ENCODE measurements at places on chromosomes 1 and 21.

GRCh38 chr1:110049801-110050601, 15.6 kb downstream of the STRIP1 start:
- DNase-seq: no peak

- no peak for DNase-seq
These were observed 5.1 kb upstream of the ENAH start for GRCh38 chr1:225658041-225658440.

DNA sequence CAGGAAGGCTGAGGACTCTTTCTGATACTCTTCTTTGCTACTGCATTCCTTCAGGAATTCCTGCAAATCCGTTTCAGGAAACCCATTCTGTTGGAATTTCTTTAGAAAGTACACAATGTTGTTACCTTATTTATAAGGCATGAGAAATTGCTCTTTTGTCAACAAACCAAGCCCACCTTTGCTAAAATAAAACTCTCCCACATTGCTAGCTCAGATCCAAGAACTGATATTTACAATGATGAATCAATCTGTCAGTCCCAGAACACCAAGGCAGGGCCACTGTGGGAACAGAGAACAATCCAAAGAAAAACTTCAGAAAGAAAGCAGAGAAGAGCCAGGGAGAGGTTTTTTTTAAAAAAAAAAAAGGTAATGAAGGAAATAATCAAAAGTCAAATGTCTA, 36.6 kb upstream of the LPAR3 start:
- no peak for DNase-seq

- DNase-seq: no peak
These were observed 69.6 kb downstream of the LACTBL1 start for GRCh38 chr1:22903113-22903512.

- no peak for DNase-seq
These were observed 102.1 kb downstream of the ZNF281 start for GRCh38 chr1:200307755-200308066.

- no peak for DNase-seq
These were observed 12.1 kb upstream of the LINGO4 start for GRCh38 chr1:151817353-151817730.

DNA sequence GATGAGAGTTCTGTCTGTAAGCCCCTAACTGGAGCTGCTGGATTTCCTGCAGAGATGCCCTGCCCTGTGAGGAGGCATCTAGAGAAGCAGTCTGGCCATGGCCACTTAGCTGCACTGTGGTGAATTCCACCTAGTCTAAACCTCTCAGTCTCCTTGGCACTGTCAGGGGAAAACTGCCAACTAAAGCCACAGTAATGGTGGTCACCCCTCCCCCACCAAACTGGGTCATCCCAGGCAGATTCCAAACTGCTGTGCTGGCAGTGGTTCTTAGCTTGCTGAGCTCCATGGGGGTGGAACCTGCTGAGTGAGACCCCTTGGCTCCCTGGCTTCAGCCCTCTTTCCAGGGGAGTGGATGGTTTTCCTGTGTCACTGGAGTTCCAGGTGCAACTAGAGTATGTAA, 740.6 kb downstream of the RWDD3 start:
- no peak for DNase-seq

- DNase-seq: no peak
These were observed 205.9 kb downstream of the CTH start for GRCh38 chr1:70616946-70617345.

DNA sequence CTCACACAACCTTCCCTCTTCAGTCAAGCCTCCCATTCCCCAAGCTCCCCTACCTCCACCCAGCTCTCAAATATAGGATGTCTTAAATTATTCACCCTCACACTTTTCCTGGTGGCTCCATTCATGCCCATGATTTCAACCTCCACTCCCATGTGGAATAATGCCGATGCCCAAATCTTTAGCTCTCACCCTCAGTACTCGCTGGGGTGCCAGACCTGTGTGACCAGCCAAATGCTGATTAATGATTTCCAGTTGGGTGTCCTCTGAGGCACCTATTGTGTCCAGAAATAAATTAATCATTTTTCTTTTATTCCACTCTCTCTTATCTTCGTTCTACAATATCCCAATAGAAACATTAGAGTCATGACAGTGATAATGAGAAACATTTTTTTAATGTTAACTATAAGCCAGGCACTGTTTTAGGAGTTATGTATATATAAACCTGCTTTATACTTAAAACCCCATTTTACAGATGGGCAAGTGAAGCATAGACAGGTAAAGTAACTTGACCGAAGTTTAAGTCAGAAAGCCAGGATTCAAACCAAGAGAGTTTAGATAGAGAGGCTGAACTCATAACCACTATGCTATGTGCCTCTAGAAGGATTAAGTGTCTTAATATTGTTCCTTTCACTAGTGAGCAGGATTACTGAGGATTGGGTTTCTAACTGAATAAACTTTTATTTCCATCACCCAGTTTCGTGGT, 209.7 kb downstream of the DUSP10 start:
- DNase-seq: no peak

DNA sequence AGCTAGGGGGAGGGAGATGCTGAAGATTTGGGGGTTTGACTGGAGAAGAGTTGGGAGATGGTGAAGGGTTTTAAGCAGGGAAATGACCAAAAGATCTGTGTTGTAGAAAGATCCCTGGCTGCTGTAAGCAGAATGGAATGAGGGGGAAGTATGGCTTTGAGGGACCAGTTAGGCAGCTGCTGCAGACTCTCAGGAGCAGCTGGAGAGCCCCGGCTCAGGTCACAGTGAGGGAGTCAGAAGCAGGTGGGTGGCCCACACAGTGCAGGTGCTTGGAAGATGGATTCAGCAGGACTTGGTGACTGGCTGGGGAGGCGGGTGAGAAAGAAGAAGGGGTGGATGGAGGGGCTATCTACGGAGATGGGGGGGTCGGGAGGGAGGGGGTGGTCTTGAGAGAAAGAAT, 35.7 kb downstream of the EDN2 start:
- no peak for DNase-seq

DNA sequence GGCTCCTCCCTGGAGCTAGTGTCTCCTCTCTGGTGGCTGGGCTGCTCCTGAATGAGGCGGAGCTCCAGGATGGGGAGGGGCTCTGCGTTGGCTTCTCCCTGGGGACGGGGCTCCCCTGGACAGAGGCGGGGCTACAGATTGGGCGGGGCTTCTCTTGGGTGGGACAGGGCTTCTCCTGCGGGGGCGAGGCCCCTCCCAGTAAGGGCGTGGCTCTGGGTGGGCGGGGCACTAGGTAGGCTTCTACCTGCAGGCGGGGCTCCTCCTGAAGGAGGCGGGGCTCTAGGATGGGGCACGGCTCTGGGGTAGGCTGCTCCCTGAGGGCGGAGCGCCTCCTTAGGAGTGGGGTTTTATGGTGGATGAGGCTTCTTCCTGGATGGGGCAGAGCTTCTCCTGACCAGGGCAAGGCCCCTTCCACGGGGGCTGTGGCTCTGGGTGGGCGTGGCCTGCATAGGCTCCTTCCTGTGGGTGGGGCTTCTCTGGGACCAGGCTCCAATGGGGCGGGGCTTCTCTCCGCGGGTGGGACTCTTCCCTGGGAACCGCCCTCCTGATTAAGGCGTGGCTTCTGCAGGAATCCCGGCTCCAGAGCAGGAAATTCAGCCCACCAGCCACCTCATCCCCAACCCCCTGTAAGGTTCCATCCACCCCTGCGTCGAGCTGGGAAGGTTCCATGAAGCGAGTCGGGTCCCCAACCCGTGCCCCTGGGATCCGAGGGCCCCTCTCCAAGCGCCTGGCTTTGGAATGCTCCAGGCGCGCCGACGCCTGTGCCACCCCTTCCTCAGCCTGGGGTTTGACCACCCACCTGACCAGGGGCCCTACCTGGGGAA, 22.7 kb upstream of the ARF1 start:
- DNase-seq: peak; percentile 90

GRCh38 chr1:102919659-102920058, 188.7 kb downstream of the COL11A1 start:
- DNase-seq: no peak

DNA sequence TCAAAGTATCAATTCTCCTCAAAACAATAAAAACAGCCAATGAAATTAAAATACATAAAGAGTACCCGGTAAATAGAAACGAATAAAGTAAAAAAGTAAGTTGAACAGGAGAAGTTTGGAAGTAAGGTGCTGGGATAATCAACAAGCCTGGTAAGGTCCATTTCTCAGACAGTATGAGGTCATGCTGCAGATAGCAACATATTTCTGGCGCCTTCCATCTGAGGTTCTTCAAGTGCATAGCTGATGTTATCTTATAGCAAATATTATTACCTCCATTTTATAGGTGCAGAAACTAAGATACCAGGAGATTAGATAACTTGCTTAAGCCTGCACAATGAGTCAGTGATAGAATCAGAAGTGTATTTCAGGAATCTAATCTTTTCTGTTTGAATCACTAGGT, 23.7 kb upstream of the CEP350 start:
- no peak for DNase-seq

DNA sequence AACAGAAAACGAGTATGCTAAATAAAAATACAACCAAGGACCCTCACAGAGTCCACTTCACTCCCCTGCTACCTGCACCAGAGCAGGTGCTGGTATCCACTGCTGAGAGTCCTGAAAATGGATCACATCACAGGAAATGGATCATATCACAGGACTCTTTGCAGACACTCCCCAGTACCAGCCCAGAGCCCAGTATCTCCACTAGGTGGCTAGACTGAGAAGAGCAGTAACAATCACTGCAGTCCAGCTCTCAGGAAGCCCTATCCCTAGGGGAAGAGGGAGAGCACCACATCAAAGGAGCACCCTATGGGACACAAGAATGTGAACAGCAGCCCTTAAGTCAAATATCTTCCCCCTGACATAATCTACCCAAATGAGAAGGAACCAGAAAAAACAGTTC, 28.0 kb downstream of the AGBL4 start:
- no peak for DNase-seq

- no peak for DNase-seq
These were observed 4.4 kb downstream of the CITED4 start for GRCh38 chr1:40857737-40858136.

DNA sequence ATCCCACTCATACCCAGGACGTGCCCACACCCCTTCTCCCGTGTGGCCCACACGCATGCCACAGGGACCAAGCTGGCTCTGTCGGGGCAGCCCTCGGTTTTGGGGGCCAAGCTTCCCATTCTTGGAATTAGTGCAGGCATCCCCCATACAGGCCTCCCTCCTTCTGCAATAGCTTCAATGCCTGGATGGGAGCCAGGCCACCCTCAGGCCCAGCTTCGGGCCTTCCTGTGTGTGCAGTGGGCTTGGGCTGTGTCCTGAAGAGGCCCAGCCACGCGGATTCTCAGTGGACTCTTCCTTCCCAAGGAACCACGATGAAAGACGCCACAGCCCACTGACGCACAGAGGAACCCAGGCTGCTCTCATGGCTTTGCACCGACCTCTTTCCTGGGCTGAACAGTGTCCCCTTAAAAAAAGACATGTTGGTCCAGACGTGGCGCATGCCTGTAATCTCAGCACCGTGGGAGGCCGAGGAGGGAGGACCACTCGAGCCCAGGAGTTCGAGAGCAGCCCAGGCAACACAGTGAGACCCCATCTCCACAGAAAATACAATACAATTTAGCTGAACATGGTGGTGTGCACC, 3.4 kb downstream of the KRTAP10-11 start:
- DNase-seq: no peak

- DNase-seq: peak; percentile 40
These were observed 109.1 kb upstream of the OLIG2 start for GRCh38 chr21:32916522-32917099.

GRCh38 chr1:26045722-26046245, at the start of gene SLC30A2:
Gene SLC30A2, minus strand, starts transcription at chr1:26046118. Its CDS starts 222 bp downstream, at chr1:26045896.
- no peak for DNase-seq

DNA sequence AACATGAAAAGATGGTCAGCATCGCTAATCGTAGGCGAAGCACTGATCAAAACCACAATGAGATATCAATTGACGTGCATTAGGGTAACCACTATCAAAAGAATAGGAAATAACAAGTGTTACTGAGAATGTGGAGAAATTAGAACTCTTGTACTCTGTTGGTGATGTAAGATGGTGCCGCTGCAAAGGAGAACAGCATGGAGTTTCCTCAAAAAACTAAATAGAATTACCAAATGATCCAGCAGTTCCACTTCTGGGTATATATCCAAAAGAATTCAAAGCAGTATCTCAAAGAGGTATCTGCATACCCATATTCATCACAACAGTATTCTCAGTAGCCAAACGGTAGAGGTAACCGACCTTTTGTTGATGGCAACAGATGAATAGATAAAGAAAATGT, 8.3 kb upstream of the CD101 start:
- DNase-seq: no peak

- DNase-seq: no peak
These were observed 4.4 kb downstream of the CHIT1 start for GRCh38 chr1:203225071-203225470.

GRCh38 chr1:29259802-29260441, 23.6 kb downstream of the PTPRU start:
- DNase-seq: no peak

- peak; percentile 29 for DNase-seq
These were observed 546.2 kb upstream of the ADGRL2 start for GRCh38 chr1:81254560-81254959.

DNA sequence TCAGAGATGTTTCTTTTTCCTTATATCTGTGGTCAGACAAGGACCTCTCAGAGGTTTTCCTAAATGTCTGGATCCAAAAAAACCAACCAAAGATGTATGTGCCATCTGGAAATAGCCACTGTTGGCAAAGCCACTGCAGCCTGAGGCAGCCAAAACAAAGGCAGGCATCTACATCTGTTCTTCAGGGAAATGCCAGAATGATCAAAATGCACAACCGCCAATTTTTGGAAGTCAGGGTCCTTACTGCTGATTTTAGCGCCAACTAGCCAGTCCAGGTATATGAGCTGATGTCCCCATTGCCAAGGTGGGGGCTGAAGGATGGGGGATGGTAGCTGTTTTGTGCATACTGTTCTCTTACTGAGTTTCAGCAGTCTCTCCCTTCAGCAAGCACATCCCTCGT, 45.9 kb downstream of the SYT14 start:
- DNase-seq: no peak

DNA sequence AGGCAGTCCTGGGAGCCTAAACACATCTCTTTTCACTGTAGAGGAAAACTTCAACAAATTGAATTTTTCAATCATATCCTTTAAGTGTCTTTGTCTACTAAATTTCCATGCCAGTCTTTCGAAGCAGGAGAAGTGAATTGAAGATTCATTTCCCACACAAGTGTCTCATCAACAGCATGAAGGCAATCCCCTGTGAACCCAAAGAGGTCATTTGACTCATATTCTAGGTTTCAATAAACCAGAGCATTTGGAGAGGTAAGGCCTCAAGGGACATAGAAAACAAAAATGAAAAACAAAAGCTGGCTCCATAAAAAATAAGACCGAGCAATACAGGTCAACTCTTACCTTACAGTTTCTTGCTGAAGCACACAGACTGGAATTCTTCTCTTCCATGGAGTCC, 94.1 kb upstream of the ATP1B1 start:
- DNase-seq: no peak

DNA sequence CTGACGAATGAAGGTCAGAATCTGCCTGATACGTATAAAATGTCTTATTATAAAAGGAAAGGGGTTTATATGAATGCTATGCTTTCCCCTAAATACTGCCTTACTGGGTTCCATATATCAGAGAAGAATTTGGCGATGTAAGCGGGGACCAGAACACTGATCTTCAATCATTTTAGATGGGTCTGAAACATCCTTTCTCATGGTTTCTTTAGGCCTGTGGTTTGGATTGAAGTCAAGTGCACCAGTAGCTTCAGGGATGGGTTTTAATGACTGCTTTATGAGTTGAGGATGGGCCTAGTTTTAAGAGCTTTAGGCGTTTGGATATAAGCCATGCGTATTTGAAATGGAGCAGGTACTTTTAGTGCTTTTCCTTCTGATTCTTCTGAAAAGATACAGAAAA, 6.9 kb downstream of the FMN2 start:
- DNase-seq: no peak

GRCh38 chr1:202254454-202255252, 61.1 kb downstream of the LGR6 start:
- peak; percentile 2 for DNase-seq

- no peak for DNase-seq
These were observed 314.7 kb downstream of the NEGR1 start for GRCh38 chr1:71967670-71968069.

Data from HAP-1 (cell line).